Bronchial smooth muscle cell (primary cell): ENCODE measurements at places on chromosomes 7 and 10. TPM values are rescaled to one million over a fixed set of nuclear protein-coding genes. Genes with fewer than 3 reads are reported as not detected.

NUDT13 gene
- total RNA-seq = 1.5 and 1.6 TPM in 2 replicates

TRIM73 gene
- total RNA-seq = 0.94 and 1.1 TPM in 2 replicates

CSGALNACT2 gene
- 12.5 and 17.6 TPM in 2 replicates for total RNA-seq

WDR86 gene
- total RNA-seq = 0.95 and 3.8 TPM in 2 replicates

TAC1 gene
- total RNA-seq = 0.16 TPM in 1 of 2 replicates, not detected in the other

TIMM23B gene
- 11.8 TPM in 2 replicates for total RNA-seq

GIMAP1 gene
- total RNA-seq = 0.09 TPM in 1 of 2 replicates, not detected in the other

ABCC2 gene
- 0.47 and 0.60 TPM in 2 replicates for total RNA-seq

MSS51 gene
- total RNA-seq = 1.1 and 1.4 TPM in 2 replicates

CFAP70 gene
- 1.4 and 2.1 TPM in 2 replicates for total RNA-seq

PRSS37 gene
- total RNA-seq = not detected in 2 replicates

EEPD1 gene
- 7.1 and 13.0 TPM in 2 replicates for total RNA-seq

AMZ1 gene
- total RNA-seq = 0.32 and 0.43 TPM in 2 replicates

SLC26A5 gene
- total RNA-seq = under 0.01 TPM in 1 of 2 replicates, not detected in the other

PON3 gene
- under 0.01 TPM in 1 of 2 replicates, not detected in the other for total RNA-seq

PMPCB gene
- 75.5 and 78.0 TPM in 2 replicates for total RNA-seq

MDFIC gene
- 31.4 and 40.5 TPM in 2 replicates for total RNA-seq

PSD gene
- total RNA-seq = 8.4 and 14.3 TPM in 2 replicates

PDE1C gene
- 0.09 and 0.16 TPM in 2 replicates for total RNA-seq

WBP1L gene
- 26.5 and 35.5 TPM in 2 replicates for total RNA-seq
